RPMI8226 (cell line): ENCODE measurements at places on chromosomes 13 and 19.

DNA sequence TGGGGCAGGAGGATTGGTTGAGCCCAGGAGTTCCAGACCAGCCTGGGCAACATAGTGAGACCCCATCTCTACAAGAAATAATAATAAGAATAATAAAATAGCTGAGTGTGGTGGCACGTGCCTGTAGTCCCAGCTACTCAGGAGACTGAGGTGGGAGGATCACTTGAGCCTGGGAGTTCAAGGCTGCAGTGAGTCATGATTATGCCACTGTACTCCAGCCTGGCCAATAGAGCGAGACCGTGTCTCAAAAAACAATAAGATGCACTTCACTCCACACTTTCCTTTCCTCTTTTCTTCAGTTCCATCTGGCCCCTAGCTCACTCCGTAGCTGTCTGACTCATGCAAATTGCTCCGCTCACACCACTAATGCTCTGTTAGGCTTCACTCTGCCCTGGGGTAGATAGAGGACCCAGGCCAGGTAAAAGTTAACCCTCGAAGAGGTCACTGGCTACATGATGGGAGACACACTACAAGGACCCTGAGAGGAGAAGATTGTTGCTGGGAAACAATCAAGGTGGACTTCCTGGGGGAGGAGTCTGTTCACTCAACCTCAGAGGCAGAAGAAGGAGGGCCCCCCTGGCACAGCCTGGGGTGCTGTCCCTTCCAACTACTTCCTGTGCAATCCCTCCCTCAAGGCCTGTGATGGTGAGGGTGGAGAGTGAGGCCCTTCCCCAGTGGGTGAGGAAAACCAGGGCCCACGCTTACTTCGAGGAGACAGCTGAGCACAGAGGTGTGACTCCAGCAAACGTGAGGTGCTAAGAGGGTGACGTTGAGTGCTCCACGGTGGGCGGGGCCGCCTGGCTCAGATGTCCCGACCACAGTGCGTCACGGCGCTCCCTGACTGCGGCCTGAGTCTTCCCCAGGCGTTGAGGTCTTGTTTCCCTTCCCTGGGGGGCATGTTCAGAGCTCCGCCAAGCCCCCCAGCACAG lies 8.8 kb upstream of the TNFSF9 start:
- no peak for DNase-seq

GRCh38 chr19:741506-742131 lies 9.3 kb upstream of the MISP start:
- peak; percentile 69 for DNase-seq

- peak; percentile 61 for DNase-seq
Observed at GRCh38 chr19:45113628-45114027, 20.6 kb downstream of the PPP1R37 start.

DNA sequence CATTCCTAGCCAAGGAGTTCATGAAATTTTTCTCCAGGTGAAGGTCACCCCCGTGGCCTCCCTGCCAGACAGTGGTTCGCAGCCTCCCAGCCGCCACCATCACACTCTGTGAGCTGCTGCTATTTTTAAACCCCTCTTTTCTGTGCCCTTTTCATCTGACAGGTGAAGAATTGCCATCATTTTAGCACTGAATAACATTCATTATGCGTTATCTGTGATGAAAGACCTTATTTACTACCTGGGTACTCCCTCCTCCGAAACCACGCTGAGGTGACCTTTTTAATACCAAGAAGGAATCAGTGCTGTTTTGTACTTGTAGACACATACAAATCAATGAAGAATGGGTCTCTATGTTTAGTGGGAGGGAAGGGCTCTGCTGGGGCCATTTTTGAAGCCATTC lies 148.9 kb upstream of the GPR12 start:
- DNase-seq = no peak

- no peak for DNase-seq
Observed at GRCh38 chr13:103130681-103131210, 64.5 kb upstream of the SLC10A2 start.

GRCh38 chr19:6590827-6591319 lies at the start of gene CD70:
Gene CD70 (minus strand): TSS chr19:6591150. CDS start chr19:6591002, 148 bp downstream.
- peak; percentile 67 for DNase-seq

GRCh38 chr13:60282708-60283107 lies 114.3 kb upstream of the TDRD3 start:
- no peak for DNase-seq

- DNase-seq = no peak
Observed at GRCh38 chr19:3404324-3405260, 38.2 kb downstream of the NFIC start.

GRCh38 chr19:18440415-18440877 lies 2.5 kb upstream of the ISYNA1 start:
- peak; percentile 48 for DNase-seq

- no peak for DNase-seq
Observed at GRCh38 chr13:21434588-21434987, 24.5 kb downstream of the ZDHHC20 start.

GRCh38 chr13:60261432-60262351 lies 98.0 kb upstream of the DIAPH3 start:
- DNase-seq = no peak

DNA sequence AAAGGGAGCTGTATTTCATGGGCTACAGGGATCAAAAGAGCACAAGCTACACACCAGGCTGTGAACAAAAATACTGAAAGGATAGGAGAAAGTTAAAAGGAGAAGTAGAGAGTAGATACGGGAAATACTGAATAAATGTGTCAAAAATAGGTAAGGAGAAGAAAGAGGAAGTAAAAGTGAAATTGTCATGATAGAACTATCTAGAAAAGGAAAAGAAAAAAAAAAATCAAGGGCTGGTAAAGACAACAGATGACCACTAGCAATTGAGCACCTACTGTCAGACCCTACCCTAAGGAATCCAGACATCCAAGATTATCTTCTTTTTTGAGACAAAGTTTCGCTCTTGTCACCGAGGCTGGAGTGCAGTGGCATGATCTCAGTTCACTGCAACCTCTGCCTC lies 4.8 kb downstream of the RUBCNL start:
- peak; percentile 23 for DNase-seq

DNA sequence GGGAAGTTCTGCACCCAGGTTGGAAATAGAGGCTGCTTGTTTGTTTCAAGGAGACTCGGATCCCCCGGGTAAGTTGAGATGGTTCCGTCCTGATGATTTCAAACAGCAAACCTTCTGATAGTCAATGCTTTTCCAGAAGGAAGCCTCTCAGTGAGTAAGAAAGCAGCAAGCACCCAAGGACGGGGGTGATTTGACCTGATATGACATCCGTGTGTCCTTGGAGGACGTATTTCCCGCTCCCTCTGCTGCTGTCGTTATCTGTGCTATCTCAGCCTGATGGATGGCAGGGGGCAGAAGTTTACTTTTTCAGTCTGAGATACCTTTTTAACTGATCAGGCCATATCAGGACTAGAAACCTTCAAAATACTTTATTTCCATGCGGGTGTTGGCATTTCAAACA lies 5.7 kb upstream of the GGACT start:
- no peak for DNase-seq

DNA sequence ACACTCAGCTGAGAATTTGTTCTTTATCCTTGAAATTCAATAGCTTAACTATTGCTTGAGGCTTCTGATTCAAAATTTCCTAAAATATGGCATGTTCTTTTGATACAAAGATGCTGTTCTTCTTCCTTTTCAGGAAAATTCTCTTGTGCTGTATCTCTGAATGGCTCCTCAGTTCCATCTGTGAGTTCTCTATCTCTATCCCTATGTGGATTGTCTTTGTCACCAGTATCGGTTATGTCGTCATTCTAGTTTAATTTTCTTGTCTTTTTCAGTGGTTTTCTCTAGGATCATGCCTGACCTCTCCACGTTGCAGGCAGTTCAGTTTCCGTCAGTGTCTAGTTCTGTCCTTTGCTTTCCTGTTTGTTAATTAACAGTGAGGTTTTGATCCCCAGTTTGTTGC lies 104.6 kb upstream of the GJB6 start:
- no peak for DNase-seq

- no peak for DNase-seq
Observed at GRCh38 chr19:15256708-15257331, 24.6 kb upstream of the EPHX3 start.
